ENCODE measurements at places on chromosomes 12 and 14. TPM values are rescaled to one million over a fixed set of nuclear protein-coding genes. Genes with fewer than 3 reads are reported as not detected.

- peak; percentile 66 for DNase-seq
These were observed 17.2 kb downstream of the PSMC1 start for GRCh38 chr14:90273532-90273931.

GRCh38 chr14:43438056-43438455 is 1069.0 kb downstream of the FSCB start:
- no peak for DNase-seq

- DNase-seq: peak; percentile 90
These were observed 24.3 kb upstream of the PLEKHD1 start for GRCh38 chr14:69460093-69460701.

- DNase-seq: no peak
These were observed 7.0 kb downstream of the MYL2 start for GRCh38 chr12:110913119-110914056.

ARHGAP9 gene
- 0.25 TPM for polyA plus RNA-seq

PZP gene
- polyA plus RNA-seq: 0.73 TPM
